ENCODE measurements at places on chromosomes 1 and 21.

- peak; percentile 61 for DNase-seq
Observed at GRCh38 chr1:3924186-3924824, 24.2 kb upstream of the C1orf174 start.

GRCh38 chr21:41957991-41958766 lies 4.4 kb upstream of the C2CD2 start:
- DNase-seq = no peak

DNA sequence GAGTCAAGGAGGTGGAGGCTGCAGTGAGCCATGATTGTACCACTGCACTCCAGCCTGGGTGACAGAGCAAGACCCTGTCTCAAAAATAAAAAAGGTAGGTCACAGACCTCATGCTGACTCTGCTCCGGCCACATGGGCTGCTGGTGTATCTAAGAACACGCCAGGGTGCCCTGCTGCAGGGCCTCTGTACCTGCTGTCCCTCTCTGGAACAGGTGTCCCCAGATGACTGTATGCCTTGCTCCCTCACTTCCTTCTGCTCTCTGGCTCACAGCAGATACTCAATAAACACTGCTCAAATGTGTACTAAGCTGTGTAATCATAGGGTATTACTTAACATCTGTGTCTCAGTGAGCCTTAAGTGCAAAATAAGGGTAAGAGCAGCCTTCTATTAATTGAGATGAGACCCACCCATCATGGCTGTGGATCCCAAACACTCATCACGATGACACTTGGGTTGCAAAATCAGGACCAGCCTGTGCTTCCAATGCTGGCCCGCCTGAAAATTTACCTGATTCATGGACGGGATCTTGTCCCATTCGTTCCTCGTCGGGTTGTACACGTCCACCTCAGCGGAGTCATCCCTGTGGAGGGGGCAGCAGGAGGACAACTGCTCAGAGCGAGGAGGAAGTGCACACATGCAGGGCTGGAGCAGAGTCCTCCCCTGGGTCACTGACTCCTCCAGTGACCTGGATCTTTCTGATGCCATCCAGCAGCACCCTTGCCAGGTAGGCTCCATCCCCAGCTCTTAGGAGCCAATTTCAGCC lies 7.5 kb downstream of the KLHL21 start:
- DNase-seq = no peak

DNA sequence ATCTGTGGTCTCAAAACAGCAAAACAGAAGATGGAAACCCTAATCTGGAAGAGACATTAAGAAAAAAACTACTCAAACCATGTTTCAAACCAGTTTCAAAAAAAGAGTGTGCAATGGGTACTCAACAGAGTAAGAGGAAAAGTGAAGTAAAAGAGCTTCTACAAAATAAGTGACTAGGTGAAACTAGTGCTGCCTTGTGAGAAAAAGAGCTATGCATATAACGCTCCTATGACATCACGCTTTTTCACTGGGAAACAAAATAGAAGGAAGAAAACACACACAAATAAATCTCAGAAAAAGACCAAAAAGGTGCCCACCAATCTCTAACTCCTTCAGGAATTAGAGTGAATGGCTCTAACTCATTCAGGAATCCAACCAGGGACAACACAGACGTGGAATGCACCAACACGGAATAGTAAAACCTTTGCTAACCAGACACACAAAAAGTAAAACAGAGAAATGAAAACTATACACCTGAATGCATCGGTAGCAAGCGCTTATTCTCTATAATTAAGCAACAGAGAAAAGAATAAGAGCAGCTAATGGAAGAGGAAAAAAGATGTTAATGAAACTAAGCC lies 1.3 kb downstream of the FOXJ3 start:
- no peak for DNase-seq

- no peak for DNase-seq
Observed at GRCh38 chr21:20789729-20790500, 208.3 kb upstream of the NCAM2 start.

- DNase-seq = peak; percentile 2
Observed at GRCh38 chr1:223479718-223480425, 86.7 kb downstream of the CCDC185 start.

- no peak for DNase-seq
Observed at GRCh38 chr1:169044296-169044695, 62.2 kb upstream of the ATP1B1 start.

DNA sequence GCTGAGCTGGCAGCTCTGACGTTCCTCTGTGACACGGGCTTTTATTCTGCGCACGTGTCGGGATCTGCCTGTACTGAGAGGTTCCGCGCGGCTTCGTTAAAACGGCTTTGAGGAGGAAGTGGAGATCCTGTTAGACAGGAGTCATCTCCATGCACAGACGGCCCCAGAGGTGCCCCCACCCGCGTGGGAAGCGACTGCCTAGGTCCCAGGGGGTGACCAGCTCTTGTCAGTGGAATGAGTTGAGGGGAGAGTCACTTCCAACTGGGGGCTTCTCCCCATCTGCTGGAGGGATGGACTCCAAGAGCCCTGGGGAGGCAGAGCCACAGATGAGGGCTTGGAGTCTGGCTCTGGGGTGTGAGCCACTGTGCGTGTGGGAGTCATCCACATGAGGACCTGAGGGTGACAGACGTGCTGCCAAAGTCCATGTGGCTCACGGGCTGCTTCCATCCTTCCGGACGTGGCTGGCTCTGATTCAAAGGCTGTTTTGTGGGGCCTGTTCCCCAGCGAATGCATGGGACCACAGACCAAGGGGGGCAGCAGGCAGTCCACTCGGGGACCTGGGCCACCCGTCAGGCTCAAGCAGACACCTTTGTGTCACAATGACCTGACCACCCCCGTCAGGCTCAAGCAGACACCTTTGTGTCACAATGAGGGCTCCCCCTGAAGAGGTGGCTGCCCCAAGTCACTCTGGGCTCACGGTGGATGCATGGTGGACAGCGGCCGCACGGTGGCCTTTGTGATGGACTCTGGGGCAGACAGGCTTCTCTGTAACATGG lies 26.8 kb downstream of the PTTG1IP start:
- peak; percentile 12 for DNase-seq

DNA sequence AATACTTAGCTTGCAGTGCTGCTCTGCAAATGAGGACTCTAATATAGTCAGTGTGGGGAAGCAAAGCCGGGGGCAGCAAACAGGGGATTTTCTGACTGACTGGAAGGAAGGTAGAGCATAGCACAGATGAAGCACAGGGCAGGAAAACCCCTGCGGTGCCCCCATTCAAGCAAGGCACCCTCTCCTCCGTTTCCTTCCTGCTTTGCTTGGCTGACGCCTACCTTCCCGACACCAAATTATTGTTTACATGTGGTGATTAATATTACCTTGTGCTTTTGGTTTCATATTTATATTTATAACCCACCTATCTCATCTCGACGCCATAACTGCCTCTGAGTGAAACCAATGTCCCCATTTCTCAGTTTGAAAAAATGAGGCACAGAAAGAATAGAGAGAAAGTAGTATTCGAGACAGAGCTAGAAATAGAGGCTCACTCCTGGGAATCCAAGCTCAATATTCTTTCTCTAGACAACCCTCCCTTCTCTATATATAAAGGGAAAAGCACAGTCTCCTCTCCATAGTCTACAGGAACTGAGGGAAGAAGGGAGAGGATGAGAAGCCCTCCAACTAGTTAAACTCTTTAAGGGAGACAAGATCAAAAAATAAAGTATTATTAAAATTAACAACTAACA lies 41.3 kb downstream of the PIK3C2B start:
- no peak for DNase-seq

DNA sequence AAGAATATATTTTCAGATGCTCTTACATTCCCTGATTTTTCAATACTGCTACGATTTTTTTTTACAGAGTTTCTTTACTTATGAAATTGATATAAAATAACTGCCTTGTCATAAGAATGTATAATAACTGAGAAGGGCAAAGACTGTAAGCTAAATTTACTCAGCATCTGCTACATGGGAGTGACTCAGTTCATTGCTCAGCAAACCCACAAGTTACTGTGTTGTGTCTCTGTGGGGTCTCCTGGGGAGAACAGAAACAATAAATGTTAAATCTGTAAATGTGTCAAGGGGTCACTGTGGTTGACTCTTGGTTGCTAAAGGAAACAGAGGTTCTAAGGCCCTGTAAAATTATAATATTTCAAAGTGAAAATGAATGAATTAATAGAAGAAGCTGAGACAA lies 210.3 kb upstream of the CACYBP start:
- no peak for DNase-seq

DNA sequence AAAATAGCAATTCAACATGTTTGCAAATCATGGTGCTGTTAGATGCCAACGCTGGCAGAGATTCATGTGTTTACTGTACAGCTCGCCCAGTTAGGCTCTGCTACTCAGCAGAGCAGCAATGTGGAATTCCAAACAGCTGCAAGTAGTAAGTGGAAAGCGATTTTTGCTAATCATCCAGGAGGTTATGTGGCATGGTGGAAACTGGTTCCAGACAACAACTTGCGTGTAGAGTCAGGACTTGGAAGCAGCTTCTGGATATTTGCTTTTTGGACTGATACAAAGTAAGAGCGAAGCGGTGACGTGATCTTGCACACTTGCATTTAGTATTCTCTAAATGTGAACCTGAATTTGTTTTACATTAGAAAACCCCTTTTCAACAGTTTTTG lies 27.1 kb upstream of the HHAT start:
- DNase-seq = no peak

- no peak for DNase-seq
Observed at GRCh38 chr1:35870651-35871309, 12.2 kb upstream of the AGO1 start.

GRCh38 chr1:224175617-224176016 lies 7.4 kb upstream of the DEGS1 start:
- peak; percentile 26 for DNase-seq

- no peak for DNase-seq
Observed at GRCh38 chr1:1374589-1374928, 448 bp downstream of the AURKAIP1 start.

- no peak for DNase-seq
Observed at GRCh38 chr1:229001467-229002011, 266.3 kb downstream of the RHOU start.

- no peak for DNase-seq
Observed at GRCh38 chr1:75469586-75470173, 141.2 kb downstream of the SLC44A5 start.

- no peak for DNase-seq
Observed at GRCh38 chr1:104868794-104869193, 1119.1 kb downstream of the AMY1C start.

DNA sequence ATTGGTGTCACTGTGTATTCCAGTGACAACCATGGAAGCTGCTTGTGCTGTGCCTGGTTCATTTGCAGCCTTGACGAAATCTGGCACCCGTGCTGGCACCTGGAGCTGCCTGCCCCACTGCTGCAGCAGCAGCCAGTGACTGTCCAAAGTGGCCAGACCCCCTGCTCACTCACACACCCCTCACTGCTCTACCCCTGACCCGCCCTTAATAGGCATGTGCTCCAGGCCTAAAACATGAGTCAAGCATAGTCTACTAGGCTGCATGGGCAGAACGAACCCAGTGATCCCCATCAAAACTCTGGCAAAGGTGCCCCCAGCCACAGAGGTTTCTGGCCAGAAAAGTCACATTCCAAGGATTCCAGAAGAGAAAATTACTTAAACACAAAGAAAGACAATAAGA lies 7.7 kb downstream of the PRAMEF1 start:
- DNase-seq = no peak

GRCh38 chr1:9013819-9014218 lies 12.4 kb downstream of the SLC2A7 start:
- no peak for DNase-seq

DNA sequence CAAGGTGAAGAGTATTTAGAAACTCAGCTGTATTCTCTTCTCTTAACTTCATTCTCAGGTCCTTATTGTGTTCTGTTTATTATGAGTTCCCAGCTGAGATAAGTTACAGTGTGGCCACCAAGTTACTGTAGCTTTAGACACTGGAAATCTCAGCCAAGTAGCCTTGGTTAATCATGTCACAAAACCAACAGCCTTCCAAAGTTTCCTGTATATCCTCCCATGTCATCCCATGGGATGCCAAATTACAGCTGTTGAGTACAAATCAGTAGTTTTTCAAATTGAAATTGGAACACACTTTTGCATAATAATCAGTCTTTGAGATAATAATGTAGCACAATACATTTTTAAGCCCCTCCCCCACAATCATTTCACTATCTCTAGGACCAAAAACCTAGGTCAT lies 10.7 kb downstream of the ADAMTS5 start:
- no peak for DNase-seq

- no peak for DNase-seq
Observed at GRCh38 chr1:15410223-15410883, 665 bp downstream of the EFHD2 start.

DNA sequence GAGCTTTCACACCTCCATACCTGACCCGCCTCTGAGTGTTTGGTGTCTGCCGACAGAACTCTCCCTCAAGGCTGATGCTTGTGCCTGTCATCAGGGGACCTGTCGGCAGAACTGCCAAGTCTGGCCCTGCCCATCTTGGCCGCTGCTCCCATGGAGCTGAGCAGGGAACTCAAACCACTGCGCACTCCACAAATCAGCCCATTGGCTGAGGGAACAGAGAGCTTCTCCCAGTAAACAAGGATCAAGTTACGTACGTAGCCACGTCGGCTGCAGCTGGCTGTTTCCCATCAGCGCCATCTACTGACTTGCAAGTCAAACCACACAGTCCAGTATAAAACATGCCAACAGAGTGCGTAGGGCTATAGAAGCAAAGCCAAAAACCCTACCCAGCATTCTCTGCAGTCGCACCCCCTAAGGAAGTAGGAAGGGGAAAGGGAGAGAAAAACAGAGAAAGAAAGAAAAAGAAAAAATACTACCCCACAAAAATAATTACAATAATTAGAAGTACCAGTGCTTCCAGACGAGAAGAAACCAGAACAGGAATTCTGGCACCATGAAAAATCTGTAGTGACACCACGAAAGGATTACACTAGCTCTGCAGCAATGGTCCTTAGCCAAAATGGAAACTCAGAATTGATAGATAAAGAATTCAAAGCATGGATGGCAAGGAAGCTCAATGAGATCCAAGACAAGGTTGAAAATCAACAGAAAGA lies 13.1 kb downstream of the KRTAP13-1 start:
- no peak for DNase-seq

DNA sequence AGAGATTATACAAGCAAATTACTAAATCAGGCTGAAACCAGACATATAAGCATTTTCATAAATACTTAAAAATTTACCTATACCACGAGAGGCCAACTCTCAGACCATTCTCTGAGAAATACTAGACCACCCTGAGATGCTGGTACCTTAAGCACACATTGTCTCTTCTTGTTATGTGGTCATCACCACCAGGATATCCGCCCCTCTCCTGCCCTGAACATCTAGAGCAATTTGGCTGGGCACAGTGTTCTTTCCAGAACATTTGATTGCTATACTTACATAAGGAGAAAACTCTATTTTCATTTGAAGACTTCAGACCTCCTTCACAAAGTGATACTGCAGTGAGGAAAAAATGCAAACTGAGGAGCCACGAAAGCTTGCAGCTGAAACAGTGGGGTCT lies 36.2 kb upstream of the DUSP10 start:
- no peak for DNase-seq

- DNase-seq = no peak
Observed at GRCh38 chr1:183248989-183249691, 63.1 kb downstream of the LAMC2 start.

- no peak for DNase-seq
Observed at GRCh38 chr1:53616511-53616910, 122.5 kb downstream of the GLIS1 start.

GRCh38 chr1:23384312-23385058 lies 14.8 kb upstream of the ZNF436 start:
- DNase-seq = no peak

GRCh38 chr1:119631433-119632102 lies 16.5 kb downstream of the ZNF697 start:
- peak; percentile 39 for DNase-seq

- DNase-seq = no peak
Observed at GRCh38 chr1:158485455-158485854, 13.4 kb downstream of the OR10R2 start.

- peak; percentile 62 for DNase-seq
Observed at GRCh38 chr1:56578963-56579875, at the start of gene PLPP3. Gene PLPP3, minus strand, starts transcription at chr1:56579563. Its CDS starts 547 bp downstream, at chr1:56579016.

- no peak for DNase-seq
Observed at GRCh38 chr1:5508669-5509330, 483.4 kb downstream of the NPHP4 start.
